Fibroblast of lung (primary cell): ENCODE measurements at places on chromosomes 4 and X.

GRCh38 chr4:184413261-184414046 lies 60.9 kb downstream of the IRF2 start:
- DNase-seq = no peak

- DNase-seq = no peak
Measured at GRCh38 chr4:60808726-60809485, 391.2 kb upstream of the ADGRL3 start.

GRCh38 chr4:71559957-71560571 lies 221.2 kb downstream of the SLC4A4 start:
- peak; percentile 33 for DNase-seq

DNA sequence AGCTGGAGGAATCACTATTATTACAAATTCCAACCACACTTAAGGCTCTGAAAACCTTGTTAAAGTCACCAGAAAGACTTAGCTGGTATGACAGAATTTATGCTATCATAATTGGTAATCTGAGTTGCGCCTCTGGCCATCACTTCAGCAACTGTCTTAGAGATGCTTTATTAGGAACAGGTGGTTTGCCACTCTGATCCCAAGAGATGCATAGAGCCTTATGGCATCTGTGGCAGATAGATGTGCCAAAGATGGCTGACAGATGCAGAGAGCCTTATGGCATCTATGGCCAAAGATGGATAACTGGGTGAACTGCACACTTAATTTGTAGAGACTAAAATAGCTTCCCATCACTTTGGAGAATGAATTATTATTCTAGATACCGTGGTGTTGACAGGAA lies 32.3 kb upstream of the PLAC8 start:
- no peak for DNase-seq

- DNase-seq = peak; percentile 68
Measured at GRCh38 chrX:40933706-40934425, 151.4 kb upstream of the USP9X start.

DNA sequence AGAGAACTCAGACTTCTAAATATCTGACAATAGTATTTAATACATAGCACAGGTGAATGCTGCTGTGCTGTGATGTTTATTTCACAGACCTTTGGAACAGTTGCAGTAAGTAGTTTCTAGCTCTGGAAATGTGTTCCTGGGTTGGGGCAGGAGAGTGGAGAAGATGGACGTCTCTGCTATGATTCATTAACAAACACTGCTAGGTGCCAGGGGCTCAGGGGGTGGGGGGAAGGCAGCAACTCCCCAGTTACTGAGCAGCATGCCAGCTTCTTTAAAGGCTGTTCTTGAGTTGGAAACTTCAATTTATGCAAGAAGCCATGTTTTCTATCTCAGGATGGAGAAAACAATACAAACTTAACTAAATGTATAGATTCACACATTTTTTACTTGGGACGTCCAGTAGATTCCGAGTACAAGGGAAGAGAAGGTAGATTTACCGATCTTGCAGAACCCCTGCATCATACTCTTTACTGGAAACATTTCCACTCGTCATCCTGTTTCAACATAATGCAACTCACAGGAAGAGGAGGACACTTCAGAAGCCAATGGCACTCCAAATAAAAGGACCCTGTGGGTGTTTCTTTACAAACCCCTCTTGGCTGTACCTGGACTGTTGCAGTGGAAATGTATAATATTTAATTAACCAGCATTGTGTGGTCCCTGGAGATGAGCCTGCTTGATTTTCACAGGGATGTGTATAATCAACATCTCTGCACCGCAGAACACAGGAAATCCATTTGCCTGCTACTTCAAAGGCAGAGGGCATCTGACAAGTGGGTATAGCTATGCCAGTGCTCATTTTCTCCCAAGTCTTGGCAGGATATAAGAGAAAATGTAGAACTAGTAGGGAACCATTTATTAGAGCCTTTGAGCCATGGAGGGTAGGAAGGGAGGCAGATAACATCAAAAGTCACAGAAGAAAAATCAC lies 171.4 kb downstream of the SH3KBP1 start:
- no peak for DNase-seq

DNA sequence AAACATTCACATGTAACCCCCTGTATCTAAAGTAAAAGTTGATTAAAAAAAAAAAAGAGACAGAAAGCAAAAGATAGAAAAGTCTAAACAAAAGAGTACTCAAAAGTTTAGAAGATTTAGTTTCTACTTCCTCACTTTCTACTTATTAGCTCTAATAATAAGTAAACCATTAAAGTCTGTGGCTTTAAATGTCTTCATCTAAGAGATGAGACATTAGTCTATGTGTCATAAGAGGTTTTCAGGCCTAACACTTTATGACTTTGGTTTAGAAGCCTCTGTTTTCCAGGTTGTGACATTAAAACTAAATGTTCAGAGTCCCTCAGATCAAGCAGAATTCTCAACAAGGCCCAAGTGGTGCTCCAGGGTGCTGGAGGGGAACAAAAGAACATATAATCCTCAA lies 42.2 kb upstream of the GUCY1A1 start:
- no peak for DNase-seq

DNA sequence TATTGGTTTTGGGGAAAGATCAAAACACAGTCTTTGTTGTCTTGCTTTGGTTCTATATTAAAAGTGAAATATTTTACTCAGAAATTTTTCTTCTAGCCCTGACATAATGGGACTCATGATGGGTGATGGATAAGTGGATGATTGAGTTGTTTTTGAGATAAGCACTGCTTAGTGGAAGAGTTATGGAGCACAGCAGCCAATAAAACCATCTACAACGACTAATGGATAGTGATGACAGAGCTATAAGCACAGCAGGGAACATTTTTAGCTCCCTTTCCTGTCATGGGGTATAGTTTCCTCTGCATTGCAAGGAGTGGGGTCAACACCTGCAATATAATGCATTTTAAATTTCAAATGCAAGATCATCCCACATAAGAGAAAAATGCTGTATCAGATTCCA lies 812.4 kb downstream of the STPG2 start:
- DNase-seq = no peak

- DNase-seq = no peak
Measured at GRCh38 chrX:112043997-112044396, 38.6 kb downstream of the TRPC5 start.

DNA sequence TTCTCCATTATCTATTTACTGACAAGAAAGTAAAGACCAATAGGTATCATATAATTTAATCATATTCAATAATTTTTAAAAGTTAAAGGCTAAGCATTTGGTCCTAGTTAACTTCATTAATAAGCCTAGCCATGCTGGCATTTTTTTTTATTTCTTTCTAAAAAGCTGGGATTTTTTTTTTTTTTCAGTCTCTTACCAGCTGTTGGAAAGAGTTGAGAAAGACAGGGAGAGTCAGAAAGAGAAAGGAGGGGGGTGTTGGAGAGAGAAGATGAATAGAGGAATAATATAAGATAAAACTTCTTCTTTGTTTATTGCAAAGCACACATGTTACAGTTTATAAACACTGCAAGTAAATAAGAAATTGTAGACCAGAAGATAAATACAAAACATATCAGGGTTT lies 5.9 kb upstream of the NR3C2 start:
- DNase-seq = no peak

DNA sequence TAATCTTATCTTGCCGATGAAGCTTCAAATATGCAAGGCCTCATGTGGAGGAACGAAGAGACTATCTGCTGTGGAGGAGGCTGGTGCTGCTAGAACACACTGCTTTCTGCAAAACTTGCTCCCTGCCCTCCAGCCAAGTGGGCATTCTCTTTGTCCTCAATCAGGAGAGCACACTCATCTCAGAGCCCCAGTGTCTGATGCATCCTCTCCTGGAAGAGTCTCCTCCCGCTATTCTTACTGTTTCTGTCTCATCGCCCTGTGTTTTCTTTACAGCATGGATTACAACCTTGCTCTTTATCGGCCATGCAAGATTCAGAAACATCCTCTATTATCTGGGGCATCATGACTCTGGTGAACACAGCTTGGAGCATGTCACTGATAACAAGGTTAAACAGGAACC lies 68.2 kb upstream of the MTNR1A start:
- peak; percentile 37 for DNase-seq

DNA sequence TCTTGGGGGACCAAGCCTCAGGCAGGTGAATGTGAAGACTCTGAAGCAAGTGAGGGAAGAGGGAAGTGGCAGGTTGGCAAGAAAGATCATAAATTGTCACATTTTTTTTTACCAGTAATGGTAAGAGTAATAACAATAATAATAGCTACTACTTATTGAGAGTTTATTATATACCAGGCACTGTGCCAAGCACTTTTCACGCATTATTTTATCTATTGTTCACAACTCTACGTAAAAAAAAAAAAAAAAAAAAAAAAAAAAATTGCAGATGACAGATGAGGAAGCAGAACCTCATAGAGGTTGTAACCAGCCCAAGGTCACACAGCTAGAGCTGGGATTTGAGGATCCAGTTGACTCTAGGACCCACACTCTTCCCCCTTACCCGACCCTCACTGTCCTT lies 40.9 kb downstream of the TSC22D3 start:
- no peak for DNase-seq

- DNase-seq = no peak
Measured at GRCh38 chr4:1318488-1319213, 28.4 kb upstream of the UVSSA start.

DNA sequence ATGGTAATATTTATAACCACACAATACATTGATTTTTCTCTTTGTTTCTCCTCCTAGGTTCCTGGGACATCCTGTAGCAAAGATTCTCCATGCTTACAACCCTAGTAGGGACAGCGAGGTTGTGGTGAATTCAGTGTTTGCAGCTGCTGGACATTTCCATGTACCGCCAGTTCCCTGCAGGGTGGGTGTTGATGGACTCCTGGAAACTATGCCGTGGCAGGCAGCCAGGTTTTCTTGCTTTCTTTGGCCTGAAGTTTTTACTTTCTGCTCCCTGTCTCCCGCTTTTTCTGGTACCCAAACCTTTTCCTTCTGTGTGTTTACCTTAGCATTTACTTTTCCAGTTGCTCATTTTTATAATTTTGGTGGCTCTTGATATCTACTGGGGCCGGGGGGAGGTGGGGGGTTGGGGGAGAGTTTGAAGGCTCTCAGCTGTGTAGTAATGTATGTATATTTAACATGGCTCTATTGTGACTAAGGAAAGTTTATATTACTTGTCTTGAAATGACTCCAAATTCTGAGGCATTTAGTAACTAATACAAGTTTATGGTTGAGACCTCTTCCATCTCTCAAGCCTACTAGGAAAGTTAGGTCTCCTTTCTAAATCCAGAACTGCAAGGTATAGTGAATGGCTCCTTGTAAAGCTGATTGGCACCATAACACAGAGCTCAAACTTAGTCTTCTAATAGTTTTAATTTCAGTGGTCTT lies 89.7 kb downstream of the TMEM131L start:
- DNase-seq = peak; percentile 87

DNA sequence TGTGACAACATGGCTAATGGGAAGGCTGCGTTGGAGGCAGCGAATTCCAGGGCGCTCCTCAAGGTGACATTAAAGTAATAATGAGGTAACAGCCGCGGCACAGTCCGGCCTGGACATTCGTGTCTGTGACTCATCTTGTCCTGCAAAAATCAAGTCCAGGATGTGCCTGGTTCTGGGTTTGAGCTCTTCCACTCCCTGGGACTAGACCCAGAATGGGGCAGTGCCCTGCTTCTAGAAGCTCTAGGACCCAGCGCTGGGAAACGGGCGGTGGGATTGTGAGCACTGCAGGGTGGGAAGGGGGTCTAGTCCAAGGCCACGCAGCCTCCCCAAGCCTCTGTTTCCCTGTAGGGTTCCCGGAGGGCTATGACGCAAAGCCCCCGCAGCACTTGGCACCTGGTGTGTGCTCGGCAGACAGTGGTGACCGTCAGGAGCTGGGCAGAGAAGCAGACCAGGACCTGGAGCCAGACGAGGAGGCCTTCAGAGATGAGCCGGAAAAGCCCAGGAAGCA lies 34.9 kb downstream of the HMX1 start:
- no peak for DNase-seq

DNA sequence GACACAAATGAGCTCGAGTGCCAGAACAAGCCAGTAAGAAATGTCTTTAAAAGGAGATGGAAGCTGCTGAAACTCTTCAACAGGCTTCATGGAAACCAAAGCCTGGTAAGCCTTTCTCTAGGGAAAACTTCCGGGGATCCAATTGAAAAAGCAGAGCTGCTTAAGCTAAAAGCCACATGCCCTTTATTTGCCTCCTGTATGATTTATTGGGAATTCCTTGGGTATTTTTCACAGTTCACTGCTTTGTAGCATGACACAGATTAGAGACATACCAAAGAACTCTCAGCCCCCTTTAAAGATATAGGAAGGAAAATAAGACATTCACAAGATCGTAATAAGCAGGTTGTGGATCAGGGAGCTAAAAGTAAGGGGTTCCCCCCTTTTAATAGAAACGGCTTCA lies 6.5 kb upstream of the ARHGAP6 start:
- no peak for DNase-seq

GRCh38 chr4:169437299-169438047 lies 166.7 kb upstream of the SH3RF1 start:
- no peak for DNase-seq

GRCh38 chr4:77093401-77093800 lies 17.6 kb upstream of the CCNI start:
- no peak for DNase-seq

DNA sequence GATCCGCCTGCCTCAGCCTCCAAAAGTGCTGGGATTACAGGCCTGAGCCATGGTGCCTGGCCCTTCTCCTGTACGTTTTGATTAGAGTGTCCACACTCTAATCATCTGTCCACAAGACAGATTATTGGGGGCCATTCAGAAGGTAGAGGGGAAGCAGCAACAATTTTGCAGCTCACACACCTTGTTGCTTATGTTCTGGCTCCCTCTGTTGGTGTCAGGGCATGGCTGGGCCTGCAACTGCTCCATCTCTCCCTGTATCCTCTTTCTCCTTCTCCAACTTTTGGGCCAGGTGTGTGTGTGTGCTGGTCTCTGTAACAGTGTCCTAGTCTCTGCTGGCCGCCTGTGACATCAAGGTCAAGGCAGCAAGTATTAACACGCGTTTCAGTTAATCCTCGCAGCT lies 125.5 kb upstream of the MBNL3 start:
- no peak for DNase-seq

GRCh38 chr4:82611527-82611926 lies 49.7 kb upstream of the TMEM150C start:
- DNase-seq = no peak

DNA sequence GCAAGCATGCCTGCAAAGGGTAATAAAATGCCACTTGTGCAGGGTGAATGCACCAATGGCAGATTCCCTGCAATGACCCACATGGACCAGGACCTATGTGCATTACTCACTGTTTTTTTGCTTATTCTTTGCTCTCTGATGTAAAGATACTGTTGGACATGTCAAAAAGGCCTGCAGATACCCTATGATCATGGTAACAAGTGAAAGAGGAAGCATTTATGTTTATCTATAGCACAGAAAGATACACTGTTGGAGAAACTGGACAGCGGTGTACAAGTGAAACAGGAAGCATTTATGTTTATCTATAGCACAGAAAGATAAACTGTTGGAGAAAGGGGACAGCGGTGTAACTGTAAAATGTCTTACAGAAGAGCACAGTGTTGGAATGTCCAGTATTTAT lies 127.5 kb downstream of the PAPSS1 start:
- DNase-seq = no peak

DNA sequence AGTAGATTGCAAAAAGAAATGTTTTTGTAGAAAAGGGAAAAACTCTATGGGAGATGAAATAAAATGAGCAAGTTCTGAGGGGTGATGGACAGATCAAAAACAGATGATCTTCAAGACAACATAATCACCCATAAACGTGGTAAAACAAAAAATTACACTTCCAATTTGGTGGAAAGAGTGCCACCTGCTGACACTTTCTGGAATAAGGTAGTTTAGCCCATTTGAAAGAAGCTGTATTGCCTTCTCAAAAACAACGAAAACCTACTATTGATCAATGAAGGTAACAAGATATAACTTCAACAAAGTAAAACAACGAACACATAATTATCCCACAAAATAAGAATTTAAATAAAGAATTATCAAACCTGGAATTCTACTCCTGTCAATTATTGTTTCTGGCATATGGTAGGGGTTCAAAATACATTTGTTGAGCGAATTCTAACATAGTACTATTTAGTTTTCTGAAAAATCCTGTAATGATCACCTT lies 2.5 kb downstream of the COQ2 start:
- peak; percentile 39 for DNase-seq
